Frontal cortex (tissue), 4 donors: ENCODE measurements at places on chromosomes 1 and 21. TPM values are rescaled to one million over a fixed set of nuclear protein-coding genes. Genes with fewer than 3 reads are reported as not detected.

- DNase-seq, result no peak
Measured at GRCh38 chr1:4754816-4755215, 100.4 kb downstream of the AJAP1 start.

GRCh38 chr1:61709908-61710289, 15.0 kb downstream of the TM2D1 start:
- no peak for DNase-seq

DNA sequence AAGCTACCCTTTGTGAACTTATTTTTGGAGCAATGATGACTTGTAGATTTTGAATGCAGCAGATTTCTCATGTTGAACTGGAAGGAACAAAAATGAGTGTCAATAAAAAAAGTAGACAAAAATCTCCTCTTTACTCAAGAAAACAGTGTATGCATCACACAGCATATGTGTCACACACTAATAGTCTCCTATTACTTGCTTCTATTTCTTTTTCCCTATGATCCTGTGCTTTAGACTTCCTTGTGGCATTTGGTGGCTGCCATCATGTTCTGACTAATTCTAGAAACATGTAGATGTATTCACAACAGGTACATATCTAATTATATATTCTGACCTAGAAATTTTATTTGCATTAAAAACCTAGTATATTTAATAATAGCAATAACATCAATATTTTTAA, 14.3 kb downstream of the RC3H1 start:
- no peak for DNase-seq

GRCh38 chr1:5329068-5329739, 663.0 kb downstream of the NPHP4 start:
- no peak for DNase-seq

Gene GIPC2
- total RNA-seq, result 0.41 TPM

Gene TBX19
- total RNA-seq, result 0.41 TPM
